ENCODE measurements at places on chromosomes 6 and 20.
A peak's percentile ranks its signal among the peaks of the same experiment; 100 is the strongest.

DNA sequence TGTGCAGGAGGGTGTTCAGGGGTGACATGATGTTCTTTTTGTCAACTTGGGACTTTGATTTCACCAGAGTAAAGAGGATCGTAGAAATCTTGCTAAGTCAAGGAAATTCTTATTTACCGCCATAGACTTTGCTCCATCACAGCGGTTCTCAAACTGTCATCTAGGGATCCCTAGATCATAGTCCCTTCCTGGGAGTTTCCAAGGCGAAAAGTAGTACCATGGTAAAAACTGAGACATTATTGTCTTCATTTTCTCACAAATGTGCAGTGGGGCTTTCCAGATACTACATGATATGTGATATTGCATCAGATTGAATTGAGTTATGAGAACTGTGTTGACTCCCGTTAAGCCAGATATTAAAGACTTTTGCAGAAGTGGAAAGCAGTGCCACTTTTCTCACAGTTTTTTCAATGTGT lies 79.7 kb downstream of the JARID2 start:
- no peak for DNase-seq

DNA sequence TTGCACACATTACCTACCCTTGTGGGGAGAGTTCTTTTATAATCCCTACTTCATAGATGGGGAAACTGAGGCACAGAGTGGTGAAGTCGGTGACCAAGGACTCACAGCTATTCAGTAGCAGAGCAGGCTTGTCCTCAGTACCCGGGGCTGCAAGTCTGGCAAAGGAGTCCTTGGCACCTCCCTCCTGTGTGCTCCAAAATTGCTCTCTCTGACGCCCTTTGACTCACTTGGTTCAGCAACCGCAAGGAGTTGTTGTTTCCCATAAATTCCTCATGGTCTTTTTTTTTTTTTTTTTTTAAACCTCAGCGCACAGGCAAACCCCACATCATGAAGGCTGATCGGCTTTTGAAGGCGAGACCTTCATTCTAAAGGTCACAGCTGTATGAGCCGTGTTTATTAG lies 143.2 kb downstream of the CEBPB start:
- no peak for DNase-seq

- DNase-seq = peak; percentile 63
These were observed 157.4 kb upstream of the ZNF217 start for GRCh38 chr20:53750827-53751619.

GRCh38 chr6:16503241-16503775 lies 258.0 kb downstream of the ATXN1 start:
- no peak for DNase-seq

DNA sequence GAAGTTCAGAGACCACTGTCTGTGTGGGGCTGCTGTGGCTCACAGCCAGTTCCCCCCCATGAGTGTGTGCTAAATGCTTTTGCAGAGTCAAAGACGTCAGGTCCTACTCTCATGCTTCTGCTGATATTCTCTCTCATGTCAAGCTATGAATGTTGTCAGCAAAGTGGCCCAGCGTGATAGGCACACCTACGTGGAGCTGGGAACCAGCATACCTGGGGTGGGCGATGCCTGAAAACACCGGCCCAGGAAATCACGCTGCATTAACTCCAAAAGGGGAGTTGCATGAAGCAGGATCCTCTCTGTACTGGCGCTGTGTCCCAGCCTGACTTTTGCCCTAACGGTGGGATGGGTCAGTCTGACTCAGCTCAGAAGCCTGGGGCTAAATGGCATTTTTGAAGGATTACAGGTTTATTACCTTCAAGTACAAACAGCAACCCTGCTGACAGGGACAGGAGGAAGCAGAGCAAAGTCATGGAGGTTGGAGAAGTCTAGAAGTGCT lies 9.0 kb upstream of the MRPS10 start:
- no peak for DNase-seq

All from Jurkat, Clone E6-1 (cell line).